ENCODE measurements at places on chromosomes 2 and 18.
A peak's percentile ranks its signal among the peaks of the same experiment; 100 is the strongest.

GRCh38 chr18:1425679-1426078 lies 521.0 kb downstream of the ADCYAP1 start:
- no peak for DNase-seq

DNA sequence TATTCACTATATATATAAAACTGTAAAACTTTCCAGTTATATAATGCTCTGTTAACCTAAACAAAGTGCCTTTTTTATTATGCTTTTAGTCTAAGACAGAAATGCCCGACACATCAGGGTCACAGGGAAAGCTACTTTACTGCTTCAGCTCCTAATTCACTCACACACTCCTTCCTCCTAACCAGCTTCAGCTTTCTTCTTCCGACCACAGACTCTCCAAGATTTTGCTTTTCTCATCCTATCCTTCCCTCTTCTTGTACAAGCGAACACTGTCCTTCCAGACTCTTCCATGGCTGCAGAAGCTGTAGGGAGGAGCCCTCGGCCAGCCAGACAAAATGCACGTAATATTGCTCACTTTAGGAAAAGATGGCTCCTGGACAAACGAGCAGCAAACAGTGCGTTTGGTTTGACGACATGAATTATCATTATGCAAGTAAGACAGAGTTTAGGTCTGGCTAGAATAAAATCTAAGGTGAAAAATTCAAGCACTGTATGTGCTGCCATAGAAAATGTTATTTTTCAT lies 47.5 kb upstream of the HNRNPA3 start:
- peak; percentile 79 for DNase-seq

- no peak for DNase-seq
Observed at GRCh38 chr18:9594823-9595596, 19.3 kb downstream of the PPP4R1 start.

GRCh38 chr2:37625796-37626571 lies 45.5 kb downstream of the CDC42EP3 start:
- no peak for DNase-seq

- no peak for DNase-seq
Observed at GRCh38 chr2:155350783-155351580, 652.5 kb downstream of the KCNJ3 start.

GRCh38 chr18:51654488-51655326 lies 457.2 kb upstream of the MEX3C start:
- no peak for DNase-seq

DNA sequence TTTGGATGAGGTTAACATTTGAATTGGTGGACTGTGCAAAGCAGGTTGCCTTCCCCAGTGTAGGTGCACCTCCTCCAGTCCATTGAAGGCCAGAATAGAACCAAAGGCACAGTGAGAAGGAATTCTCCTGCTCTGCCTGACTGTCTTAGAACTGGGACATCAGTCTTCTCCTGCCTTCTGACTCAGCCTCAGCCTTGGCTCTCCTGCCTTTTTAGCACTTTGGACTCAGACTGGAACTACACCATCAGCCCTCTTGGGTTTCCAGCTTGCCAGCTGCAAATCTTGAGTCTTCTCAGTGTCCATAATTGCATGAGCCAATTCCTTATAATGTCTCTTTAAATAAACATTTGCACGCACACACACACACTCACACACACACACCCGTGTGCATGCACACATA lies 8.0 kb upstream of the TMEM177 start:
- DNase-seq: no peak

GRCh38 chr2:212854771-212855170 lies 296.6 kb downstream of the IKZF2 start:
- DNase-seq: no peak

DNA sequence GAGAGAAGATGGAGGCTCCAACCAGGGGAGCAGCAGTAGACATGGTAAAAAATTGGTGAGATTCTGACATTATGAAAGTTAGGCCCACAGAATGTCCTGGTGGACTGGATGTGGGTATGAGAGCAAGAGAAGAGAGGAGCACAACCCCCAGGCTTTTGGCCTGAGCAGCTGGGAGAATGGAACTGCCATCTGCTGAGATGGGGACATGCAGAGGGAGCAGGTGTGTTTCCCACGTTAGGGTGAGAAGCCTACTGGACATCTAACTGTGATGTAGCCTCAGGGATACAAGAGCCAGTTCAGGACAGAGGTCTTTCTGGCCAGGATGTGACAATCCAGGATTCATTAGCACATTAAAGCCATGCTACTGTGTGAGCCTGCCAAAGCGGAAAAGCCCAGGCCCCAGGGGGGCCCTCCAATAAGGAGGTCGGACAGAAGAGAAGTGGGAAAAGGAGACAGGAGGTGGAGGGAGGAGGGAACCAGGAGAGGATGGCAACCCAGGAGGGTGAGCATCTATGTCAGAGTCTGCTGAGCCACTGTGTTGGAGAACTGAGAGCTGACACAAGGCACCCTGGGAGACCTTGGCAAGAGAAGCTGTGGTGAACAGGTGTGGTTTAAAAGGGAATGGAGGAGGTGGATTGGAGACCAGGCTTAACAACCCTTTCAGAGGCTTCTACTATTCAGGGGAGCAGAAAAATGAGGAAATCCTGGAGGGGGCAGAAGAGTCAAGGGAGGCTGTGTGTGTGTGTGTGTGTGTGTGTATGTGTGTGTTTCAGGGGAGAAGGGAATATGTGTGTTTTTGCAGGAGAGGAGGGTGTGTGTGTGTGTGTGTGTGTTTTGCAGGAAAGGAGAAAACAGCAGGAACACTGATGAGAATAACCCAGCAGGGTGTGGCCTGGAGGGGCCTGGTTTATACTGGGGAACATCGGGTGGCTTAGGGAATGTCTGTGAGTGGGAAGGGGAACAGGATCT lies 10.5 kb downstream of the CYB5A start:
- DNase-seq: no peak

GRCh38 chr2:209790066-209790728 lies 18.6 kb downstream of the UNC80 start:
- DNase-seq: no peak

DNA sequence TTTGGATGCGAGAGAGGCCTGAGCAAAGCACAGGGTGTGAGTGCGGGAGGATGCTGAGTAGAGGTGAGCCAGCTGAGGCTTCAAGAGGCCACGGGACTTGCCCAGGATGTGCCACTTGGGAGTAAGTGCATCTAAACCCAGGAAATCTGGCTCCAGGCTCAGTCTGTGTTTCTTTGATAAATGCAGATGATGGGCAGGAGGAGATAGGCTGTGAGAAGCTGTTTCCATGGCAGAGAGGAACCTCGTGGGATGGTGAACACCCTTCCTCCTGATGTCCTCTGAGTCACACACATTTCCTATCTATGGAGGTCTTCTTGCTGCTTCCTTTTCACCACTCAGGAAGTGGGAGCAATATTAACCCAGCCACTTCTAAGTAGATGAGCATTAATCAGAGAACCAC lies 38.4 kb upstream of the CELF4 start:
- DNase-seq: no peak

GRCh38 chr2:184517402-184517801 lies 80.9 kb upstream of the ZNF804A start:
- DNase-seq: no peak

DNA sequence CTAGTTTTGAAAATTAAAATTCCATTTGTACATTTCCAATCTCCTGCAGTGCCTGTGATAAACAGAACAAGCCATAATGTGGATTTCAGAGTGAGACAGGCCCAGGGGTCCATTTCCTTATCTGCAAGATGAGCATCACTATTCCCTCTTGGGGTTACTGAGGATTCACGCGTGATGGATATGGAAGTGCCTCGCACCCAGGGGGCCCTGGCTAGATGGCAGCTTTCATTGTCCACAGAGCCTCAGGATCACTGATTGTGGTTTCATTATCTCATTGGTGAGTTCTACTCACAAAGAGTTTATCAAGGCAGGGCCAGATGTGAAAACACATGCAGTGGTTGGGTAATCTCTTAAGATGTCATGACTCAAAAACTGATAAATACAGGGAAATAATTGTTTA lies 11.6 kb downstream of the CNGA3 start:
- DNase-seq: no peak

DNA sequence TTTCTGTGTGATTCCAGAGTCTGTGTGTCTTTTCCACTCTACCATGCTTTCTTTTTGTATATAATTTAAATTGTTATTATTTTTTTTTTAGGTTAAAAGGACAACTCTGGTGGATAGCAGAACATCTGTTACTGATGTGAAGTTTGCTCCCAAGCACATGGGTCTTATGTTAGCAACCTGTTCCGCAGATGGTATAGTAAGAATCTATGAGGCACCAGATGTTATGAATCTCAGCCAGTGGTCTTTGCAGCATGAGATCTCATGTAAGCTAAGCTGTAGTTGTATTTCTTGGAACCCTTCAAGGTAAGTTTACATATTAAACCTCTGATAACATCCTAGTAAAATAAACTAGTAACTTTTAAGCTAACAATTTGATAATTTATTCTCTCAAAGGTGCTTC lies 15.3 kb downstream of the SEH1L start:
- DNase-seq: no peak

GRCh38 chr2:168848225-168848624 lies 42.0 kb downstream of the SPC25 start:
- DNase-seq: no peak

DNA sequence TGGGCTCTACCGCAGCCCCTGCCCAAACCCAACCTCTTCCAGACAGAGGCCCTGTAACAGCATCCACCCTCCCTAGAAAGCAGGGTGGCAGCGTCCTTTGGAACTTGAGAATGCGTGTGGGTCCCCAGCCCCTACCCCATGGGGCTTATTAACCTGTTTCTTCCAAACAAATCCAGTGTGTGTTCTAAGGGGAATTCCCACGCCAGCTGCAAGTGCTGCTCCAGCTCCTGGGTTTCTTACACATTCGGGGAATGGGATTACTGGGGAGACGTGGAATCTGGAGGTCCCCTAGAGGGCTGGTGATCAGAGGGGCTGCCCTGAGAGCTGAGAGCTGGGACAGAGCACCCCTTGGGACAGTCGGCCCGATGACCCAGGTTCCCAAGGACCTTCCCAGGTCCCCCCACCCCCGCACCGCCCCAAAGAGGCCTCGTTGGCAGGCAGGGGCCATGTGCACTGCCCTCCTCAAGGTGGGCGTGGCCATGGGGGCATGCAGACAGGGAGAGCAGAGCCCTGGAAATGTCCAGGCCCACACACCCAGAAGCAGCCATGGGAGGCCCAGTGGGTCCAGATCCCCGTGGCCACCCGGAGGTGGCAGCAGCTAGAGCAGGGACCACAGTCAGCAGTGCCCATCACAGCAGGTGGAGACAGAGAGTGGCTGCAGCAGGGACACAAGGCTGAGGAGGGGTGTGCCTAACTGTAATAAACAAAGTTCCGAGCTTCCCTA lies 18.8 kb upstream of the TEX44 start:
- no peak for DNase-seq

DNA sequence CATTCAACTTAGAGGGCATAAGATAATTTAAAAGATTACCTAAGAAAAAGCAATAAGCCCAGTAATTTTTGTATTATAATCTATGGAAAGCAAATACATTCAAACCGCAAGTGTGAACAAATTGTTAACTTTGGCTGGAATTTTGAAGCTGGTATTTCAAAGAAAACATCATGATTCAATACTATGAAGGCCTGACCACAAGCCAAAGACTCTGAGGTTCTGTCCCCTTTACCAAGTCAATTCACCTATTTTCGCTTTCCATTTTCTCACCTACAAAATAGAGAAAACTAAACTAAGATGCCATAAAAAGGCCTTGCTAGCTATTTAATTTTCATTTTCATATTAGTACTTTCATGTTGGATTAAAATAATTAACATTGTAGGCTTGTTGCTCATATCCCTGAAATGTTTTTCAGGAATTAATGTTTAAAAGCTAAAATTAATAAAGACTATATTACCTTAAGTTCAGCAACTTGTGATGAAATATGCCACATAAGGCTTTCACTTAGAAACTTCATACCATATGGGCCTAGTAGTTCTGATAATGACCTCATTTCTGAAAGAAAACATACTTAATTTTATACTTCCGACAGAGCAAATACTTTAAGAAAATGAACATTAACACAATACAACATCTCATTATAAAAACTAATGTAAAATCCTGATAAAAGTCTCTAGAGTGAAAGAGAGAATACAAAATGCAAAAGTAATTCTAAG lies 85.7 kb upstream of the FRZB start:
- DNase-seq: no peak

DNA sequence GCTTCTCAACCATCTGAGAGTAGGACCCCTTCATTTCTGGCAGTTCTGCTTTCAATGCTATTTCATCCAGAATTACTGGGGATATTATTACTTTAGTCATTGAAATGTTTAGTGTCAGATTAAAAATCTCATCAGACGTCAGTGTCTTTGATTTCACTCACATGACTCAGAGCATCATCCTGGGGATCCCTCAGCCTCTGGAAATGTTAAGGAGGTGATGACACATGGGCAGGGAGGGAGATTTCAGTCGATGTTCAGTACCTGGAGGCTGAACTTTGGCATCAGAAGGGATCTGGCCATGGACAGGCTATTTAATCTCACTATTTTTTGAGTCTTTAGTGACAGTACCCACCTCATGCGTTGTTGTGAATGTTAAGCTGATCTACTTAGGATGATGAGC lies 39.1 kb downstream of the OSBPL6 start:
- no peak for DNase-seq

DNA sequence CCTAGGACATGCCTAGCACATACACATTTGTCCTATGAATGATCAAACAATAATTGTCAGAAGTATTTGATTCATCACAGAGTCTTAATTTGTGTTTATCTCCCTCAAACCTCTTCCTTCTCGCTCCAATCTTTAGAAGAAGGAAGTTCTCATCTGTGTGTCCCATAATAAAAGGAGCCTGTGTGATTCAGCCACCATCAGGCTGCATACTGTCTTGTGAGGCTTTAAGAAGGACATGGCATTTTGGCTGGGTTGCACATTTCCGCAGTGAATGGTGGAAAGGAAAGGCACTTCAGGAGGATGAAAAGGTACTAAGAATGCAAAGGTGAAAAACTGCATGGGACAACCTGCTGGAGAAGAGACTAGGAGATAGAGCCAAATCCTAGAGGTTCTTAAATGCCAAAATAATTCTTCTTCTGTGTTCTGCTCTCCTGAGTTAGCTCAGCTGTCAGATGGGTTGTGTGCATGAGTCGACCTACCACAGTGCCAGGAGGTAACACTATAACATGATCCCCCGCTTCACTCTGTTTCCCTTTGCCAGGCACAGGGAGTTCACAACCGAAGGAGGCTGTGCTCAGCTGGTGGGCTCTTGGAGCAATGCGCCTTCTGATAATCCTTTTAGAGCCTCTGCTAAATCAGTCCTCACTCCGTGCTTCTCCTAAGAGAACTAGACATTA lies 120.1 kb downstream of the IRS1 start:
- no peak for DNase-seq

- DNase-seq: no peak
Observed at GRCh38 chr2:20603791-20604190, 47.1 kb downstream of the HS1BP3 start.

DNA sequence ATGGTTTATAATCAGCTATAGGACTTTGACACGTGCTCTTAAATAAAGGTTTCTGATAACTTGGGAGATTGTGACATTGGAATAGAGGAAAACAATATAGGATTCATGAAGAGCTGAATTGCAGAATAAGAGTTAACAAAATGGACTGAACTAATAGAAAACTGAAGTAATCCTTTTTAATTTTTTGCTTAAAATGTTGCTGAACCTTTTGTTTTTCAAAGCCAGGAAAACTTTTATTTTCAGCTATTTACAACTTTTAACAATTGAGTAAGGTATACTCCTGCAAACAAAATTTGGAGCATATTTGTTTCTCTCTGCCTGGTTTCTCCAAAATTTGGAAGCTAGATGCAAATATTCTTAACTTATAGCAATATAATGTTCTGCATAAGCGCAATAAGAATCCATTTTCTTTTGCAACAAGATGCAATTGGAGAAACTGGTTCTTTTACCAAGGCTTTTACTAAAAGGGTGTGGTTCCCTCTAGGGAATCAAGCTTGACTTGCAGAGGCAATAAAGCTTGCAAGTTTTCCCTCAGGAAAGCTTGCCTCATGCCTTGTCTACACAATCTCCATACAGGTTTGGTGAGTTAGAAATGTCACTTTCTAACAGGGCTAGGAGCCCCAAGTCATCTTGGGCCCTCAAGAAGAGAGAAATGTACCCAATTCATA lies 10.3 kb upstream of the PDK1 start:
- no peak for DNase-seq

Data from left forelimb (tissue), 1 donor.